ENCODE measurements at places on chromosomes 7 and 10.

DNA sequence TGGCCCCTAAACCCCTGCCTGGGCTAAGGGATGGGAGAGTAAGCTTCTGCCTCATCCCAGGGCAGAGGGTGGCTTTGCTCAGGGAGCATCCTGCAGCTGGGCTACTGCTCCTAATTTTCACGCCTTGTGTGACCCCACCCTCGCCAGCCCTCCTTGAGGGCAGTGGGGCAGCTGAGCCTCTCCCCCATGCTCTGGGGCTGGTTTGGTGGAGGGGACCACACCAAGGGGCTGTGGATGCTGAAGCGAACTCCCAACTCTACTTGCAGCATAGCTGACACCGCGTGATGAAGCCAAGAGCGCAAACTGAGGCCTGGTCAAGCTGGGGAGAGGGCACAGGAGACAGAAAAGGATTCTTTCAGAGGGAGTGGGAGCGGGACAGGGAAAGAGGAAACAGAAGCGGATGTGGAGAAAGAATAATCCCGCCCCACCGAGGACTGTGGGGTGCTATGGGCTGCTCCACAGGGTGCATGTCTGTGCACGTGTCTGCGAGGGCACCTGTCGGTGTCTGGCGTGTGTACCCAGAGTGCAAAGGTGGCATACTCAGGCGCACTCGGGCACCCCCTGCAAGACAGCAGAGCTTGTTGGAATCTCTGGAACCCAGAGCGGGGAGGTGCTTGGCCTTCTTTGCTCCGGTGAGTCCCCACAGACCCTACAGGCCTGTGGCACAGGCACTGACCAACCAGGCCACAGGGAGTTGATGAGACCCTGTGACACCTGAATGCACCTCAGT is 19.4 kb upstream of the RASGEF1A start:
- DNase-seq = no peak

- DNase-seq = no peak
Measured at GRCh38 chr10:95987685-95988426, 55.5 kb upstream of the CCNJ start.

DNA sequence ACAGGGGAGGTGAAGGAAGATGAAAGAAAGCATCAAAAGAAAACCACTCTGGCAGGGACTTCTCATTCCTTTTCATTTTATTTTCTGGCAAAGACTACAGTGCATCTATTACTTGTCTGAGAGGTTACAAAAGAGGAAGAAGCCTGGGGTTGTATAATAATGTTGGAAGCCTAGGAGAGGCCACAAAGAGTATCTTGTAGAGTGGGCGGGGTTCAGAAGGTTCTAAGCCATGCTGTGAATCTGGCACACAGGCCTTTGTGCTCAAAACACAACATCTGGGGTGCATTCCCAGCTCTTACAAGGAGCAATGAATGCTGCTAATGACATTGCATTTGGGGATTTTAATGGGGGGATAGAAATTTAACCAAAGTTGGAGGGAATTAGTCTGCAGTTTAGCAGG is 49.4 kb downstream of the MRPL32 start:
- no peak for DNase-seq

GRCh38 chr7:137944168-137944567 is 57.7 kb downstream of the CREB3L2 start:
- peak; percentile 51 for DNase-seq

GRCh38 chr10:93601146-93601773 is at the start of gene RBP4:
Gene RBP4, minus strand, starts transcription at chr10:93601235. Its CDS starts 207 bp downstream, at chr10:93601028.
- no peak for DNase-seq

DNA sequence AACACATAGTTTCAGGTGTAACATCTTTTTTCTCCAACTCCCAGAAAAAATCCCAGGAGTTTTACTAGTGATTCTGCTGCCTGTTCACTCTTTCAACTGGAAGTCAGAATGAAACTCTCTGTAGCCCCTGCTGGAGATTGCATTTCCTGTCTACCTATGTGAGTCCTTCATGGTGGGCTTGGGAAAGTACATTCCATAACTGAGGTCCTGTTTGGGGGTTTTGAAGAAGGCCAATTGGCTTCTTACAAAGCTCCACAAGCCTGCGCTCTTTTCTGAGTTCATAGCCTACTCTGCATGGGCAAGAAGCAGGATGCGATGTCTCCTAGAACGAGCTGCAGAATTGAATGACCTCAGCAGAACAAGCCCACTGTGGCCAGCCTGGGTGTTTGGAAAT is 86.7 kb downstream of the LYZL2 start:
- no peak for DNase-seq

DNA sequence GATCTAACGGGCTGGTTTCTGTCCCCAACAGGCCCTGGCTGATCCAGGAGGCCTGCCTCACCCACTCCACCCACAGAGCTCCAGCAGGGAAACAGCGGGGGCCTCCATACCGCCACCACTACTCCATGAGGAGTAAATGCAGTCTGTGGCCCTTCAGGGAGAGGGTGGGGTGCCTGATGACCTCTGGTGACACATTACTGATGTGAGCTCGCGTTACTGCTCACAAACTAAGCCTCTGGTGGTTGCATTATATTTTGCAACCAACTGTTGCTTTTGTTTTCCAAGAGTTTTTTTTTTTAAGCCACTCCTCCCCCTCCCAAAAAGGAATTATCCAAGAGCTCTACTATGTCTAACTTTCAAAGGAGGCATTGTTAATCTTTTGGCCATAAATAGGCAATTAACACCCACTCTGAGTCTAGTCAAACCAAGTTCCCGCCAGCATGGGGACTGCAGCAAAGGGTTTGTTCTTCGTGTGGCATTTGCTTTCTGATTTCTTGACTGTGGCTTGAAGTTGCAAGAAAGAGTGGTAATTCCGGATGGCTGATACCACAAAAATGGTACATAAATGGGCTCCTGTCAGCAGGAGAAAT is 72.6 kb downstream of the FAM53B start:
- no peak for DNase-seq

GRCh38 chr10:47249881-47250280 is 50.1 kb upstream of the GDF10 start:
- DNase-seq = no peak

DNA sequence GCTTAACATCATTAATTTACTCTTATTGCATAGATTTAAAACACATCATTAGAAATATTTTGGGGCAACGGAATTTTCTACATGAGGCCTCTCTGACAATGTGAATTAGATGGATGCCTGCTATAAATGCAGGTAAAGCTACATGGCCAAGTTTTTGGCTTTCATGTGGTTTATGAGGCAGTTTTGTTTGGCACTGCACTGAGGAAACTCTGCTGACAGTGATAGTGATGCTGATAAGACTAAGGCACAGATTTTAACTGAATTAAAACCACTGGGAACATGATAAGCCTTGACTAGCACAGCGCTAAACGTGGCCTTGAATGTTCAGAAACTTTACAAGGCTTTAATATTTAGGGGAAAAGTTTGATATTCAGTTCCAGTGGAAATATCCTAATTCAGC is 114.3 kb upstream of the NOBOX start:
- DNase-seq = no peak

DNA sequence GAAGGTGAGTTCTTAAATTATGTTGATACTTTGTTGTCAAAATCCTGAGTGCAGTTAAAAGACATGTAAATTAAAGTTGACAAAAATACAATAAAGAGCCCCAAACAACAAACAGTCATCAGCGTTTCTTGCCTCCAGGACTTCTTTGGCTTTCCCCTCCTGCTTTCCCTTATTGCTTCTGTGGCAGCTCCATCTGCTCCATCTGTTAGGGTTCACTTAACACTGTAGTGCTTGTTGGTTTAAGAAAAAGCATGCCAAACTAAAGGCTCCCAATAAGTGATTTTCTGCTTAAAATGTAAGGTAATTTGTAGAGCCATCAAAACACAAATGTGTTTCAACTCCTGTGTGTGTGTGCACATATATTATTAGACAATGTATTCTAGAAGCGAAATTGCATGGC is 254.3 kb upstream of the GNAI1 start:
- DNase-seq = no peak

DNA sequence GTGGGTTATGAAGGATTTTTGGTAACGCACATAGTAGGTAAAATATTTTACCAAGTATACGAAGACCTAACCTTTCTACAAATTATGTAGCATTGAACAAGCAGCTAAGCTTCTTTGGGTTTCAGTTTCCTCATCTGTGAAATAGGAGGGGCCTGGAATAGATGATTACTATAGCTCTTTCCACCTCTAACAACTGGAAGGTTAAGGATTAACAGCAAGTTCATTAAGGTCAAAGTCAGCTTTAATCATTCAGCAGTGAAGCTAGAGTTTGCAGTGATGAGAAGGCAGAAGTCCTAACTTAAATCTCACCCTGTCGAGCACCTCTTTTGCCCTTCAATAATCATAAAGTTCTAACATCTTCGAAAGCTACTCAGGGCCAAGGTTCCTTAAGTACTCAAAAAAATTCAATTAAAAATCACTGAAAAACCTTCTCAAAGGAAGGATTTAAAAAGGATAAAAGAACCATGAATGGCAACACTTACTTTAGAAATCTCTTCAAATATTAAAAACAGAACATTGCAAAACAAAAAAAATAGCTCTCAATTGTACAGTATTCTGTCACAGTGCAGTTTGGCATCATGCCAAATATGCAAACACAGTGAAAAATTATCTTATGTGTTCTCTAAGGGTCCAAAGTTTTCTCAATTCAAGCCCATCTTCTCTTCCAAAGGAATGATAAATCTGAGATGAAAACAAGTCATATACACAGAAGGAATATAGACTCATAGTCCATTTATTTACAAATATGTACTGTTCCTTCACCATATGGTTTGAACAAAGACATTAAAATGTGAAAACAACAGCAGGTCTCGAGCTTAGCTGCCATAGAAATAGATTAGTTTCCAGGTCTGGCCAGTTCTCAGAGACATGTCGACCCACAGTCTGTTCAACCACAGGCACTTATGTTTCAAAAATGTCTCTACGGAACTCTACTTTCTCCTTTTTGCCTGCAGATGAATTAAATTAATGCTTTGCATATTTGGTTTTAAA is 152.0 kb upstream of the SLC13A1 start:
- DNase-seq = no peak

Data from HFFc6 (cell line).